ENCODE measurements at places on chromosomes 2 and 18. TPM values are rescaled to one million over a fixed set of nuclear protein-coding genes. Genes with fewer than 3 reads are reported as not detected.

DNA sequence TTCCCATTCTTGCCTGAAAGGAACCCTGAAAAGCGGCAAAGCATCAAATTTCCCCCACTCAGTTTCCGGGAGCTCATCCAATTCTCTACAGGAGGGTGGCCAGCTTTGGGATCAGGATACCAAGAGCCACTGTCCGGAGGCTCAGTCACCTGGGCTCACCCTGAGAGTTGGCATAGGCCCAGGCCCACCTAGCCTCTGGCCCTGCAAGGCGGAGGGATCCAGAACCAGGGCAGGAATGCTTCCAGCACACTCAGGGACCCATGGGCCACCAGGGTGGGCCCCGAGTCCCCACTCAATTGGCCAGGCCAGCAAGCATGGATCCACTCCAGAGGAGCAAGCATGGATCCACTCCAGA, 432.9 kb upstream of the MYT1L start:
- DNase-seq = no peak

- DNase-seq = no peak
These were observed 28.4 kb downstream of the SIX3 start for GRCh38 chr2:44969936-44970335.

DNA sequence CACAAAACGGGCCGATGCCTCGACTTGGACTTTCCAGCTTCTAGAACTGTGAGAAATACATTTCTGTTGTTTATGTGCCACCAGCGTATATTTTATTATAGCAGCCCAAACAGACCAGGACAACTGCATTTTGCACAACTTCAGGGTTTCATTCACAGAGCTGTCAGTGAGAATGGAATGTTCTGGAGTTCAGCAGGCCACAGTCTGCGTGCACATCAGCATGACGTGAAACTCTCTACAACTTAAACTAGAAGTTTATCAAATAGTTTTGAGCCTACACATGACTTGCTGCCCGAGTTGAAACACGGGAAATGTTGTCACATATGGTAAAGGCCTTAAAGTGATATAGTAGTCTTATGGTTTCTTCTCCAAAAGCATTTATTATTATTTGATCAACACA, 3.9 kb upstream of the TRIB2 start:
- no peak for DNase-seq

DNA sequence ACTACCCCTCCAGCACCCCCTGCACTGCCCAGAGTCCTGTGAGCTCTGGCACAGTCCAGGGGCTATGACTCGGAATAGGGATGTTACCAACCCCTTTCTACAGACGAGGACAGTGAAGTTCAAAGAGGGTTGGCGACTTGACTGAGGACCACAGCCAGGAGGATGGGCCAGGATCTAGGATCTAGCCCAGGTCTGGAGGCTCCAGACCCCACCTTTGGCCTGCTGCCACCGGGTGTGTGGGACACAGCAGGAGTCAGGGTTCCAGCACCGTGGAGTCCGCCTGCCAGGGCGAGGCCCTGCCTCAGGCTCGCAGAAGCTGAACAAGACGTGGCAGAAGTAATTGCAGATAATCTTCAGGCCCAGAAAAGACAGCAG, 37.9 kb upstream of the GPC1 start:
- no peak for DNase-seq

- no peak for DNase-seq
These were observed 73.0 kb upstream of the RGPD5 start for GRCh38 chr2:109721135-109721534.

RND3 gene
- total RNA-seq = 96.0 TPM

CNDP1 gene
- not detected for total RNA-seq

All from LHCN-M2 (cell line).